ENCODE measurements at places on chromosomes 12 and 14.

- DNase-seq: no peak
Measured at GRCh38 chr14:33951183-33951840, 438 bp upstream of the EGLN3 start.

DNA sequence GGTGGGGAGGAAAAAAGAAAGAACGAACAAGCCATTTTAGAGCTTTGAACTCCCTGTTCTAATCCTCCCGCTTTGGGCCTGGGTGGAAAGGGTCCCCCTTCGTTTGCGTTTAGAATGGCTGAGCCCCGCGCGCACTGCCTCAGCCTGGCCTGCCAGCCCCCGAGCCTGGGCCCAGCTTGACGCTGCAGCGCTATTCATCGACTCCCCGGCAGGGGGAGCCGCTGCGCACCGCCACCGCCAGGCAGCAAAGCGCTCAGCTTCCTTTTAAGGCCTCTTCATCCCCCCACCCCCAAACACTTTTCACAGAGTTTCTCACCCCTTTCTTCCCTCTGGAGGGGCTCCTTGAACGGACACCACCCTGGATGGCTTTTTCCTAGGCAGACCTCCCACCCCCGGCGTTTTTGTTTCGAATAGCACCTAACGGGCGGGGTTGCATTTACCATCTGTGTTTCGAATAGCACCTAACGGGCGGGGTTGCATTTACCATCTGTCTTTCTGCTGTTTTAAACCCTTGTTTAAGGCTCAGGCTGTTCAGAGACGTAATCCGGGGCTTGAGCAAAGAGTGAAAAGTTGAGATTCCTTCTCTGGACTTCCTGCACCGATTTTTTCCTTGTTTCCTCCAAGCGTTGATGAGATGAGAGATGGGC lies 56.4 kb upstream of the PIWIL1 start:
- DNase-seq: no peak

GRCh38 chr12:26080911-26081310 lies 43.9 kb downstream of the BHLHE41 start:
- no peak for DNase-seq

DNA sequence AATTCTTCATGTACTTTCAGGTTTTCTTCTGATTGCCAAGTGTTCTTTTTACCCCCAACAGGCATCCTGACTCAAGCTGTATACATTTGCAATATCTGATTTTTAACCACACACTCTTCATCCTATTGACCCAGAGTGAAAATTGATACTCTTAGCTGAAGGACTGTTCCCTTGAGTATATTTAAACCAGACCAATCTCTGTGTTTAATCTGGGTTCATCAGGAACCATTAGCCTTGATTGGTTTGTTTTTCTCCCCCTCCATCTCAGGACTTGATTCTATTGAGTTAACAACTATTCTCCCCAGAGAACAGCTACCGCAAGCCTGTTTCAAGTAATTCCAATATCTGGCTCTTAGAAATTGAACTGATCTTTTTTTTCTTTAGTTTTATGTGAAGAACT lies 222.3 kb upstream of the NOVA1 start:
- DNase-seq: no peak

- DNase-seq: no peak
Measured at GRCh38 chr12:54129028-54129903, 59.5 kb downstream of the SMUG1 start.

- DNase-seq: no peak
Measured at GRCh38 chr12:118398524-118398923, 22.2 kb downstream of the SUDS3 start.

GRCh38 chr12:92582475-92582874 lies 120.3 kb upstream of the PLEKHG7 start:
- no peak for DNase-seq

- no peak for DNase-seq
Measured at GRCh38 chr14:95184413-95184790, 27.1 kb upstream of the DICER1 start.

GRCh38 chr14:90629471-90629870 lies 186.8 kb downstream of the TTC7B start:
- DNase-seq: no peak

Data from AG08396 (cell line).